ENCODE measurements at places on chromosomes 13 and 19.
A peak's percentile ranks its signal among the peaks of the same experiment; 100 is the strongest.

DNA sequence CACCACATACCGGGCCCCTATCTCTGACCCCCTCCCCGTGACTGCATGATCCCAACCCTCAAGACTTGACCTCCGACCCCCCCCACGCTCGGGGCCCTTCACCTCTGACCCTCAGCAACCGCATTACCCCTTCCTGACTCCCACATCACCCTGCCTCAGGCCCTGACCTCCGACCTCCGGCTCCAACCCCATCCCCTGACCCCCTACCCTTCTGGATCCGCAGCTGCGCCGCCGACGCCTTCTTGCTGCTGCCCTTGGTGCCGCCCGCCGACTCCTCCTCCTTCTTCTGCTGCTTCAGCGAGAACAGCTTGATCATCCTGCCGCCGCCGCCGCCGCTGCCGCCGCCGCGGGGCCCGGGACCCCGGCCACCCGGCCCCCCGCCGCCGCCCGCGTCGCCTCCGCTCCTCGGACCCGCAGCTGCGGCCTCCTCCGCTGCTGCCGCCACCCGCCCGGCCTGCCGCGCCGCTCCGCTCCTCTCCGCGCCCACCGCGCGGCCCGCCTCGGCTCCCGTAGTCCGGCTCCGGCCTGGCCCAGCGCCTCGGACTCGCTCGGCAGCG, at the start of gene UBE2M:
Gene UBE2M, minus strand, starts transcription at position 546 of the 557 bp plus-strand sequence. Its CDS starts 230 bp downstream, at position 316.
- peak; percentile 53 for DNase-seq

DNA sequence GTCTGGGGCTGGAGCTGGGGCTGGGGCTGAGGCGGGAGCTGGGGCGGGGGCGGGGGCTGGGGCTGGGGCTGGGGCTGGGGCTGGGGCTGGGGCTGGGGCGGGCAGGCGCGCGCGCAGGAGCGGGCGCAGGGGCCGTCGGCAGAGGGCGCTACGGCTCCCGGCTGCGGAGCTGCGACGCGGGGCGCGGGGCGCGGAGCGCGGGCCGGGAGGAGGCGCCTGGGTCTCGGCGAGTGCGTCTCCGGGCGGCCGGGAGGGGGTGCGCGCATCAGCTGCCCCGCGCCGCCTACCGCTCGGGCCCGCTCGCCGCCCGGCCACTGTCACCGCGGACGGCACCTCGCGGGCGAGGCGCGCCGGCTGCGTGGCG, 422 bp upstream of the MTUS2 start:
- peak; percentile 27 for DNase-seq

DNA sequence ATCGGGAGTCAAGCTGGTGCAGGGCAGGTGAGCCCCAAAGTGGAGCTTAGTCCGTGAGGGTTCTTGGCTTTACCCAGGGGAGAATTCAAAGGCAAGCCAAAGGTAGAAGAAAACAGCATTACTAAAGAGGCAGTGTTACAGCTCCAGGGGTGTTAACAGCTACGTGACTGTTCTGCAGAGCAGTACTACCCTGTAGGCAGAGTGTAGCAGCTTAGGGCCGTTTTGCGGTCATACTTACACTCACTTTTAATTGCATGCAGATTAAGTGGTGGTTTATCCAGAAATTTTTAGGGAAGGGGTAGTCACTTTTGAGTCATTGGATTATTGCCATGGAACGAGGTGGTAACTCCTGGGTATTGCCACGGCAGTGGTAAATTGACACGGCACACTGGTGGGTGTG, 482.2 kb downstream of the SLITRK5 start:
- DNase-seq = no peak

DNA sequence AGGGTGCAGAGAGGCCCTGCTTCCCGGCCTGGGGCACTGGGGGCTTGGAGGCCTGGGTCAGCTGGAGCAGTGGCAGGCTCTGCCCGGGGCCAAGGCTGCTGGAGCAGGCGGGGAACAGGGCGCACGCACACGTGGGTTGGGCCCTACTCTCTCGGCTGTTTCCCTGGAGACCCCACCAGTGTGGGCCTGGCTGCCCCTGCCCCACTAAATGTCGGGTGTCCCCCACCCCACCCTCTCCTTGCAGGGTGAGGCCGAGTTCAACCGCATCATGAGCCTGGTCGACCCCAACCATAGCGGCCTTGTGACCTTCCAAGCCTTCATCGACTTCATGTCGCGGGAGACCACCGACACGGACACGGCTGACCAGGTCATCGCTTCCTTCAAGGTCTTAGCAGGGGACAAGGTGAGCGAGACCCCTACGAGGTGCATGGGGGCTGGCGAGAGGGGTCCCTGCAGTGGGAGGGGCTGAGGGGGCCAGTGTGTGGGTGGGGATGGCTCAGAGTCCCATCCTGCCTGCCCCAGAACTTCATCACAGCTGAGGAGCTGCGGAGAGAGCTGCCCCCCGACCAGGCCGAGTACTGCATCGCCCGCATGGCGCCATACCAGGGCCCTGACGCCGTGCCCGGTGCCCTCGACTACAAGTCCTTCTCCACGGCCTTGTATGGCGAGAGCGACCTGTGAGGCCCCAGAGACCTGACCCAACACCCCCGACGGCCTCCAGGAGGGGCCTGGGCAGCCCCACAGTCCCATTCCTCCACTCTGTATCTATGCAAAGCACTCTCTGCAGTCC, 15.3 kb downstream of the CAPN12 start:
- DNase-seq = no peak

GRCh38 chr13:77351315-77351714, 24.4 kb upstream of the MYCBP2 start:
- DNase-seq = no peak

GRCh38 chr19:12639901-12640613, 26.5 kb downstream of the MAN2B1 start:
- DNase-seq = peak; percentile 87

GRCh38 chr13:80105350-80105749, 235.6 kb downstream of the SPRY2 start:
- no peak for DNase-seq

DNA sequence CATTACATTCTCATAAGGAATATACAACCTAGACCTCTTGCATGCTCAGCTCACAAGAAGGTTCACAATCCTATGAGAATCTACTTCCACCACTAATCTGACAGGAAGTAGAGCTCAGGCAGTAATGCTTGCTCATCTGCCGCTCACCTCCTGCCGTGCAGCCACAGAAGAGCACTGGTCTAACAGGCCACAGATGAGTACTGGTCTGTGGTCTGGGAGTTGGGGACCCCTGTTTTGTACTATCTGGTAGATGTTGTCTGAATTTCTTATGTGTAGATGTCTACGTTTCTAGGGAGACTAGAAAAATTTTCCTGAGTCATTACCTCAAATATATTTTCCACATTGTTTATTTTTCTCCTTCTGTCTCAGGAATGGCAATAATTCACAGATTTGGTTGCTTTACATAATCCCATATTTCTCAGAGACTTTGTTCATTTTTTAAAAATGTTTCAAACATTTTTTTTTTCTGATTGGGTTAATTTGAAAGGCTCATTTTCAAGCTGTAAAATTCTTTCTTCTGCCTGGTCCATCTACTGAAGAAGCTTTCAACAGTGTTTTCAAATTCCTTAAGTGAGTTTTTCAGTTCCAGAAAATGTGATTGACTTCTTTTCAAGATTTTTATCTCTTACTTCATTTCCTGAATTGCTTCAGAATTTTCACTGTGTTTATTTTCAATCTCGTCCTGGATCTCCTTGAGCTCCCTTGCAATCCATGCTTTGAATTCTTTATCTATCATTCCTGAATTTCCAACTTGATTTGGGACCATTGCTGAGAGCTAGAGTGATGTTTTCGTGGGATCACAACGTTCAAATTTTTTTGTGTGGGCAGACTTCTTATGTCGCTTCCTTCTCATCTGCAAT, 1322.2 kb downstream of the PCDH9 start:
- DNase-seq = no peak

DNA sequence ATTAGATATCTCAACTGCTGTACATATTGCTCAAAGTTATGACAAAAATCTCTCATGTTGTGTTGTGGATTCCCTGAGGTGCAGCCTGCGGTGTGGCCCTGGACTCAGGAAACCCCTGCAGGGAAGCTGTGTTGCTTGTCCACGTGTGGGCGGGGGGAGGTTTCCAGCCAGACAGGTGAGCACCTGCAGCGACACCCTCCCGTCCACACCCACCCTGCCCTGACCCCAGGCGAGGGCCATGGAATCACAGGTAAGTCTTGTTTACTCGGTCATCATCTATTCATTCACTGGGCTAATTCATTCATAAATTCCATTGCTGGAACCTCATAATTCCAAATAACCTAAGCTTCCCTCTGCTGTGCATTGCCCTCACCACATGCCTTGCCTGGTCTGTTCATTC, 14.1 kb downstream of the PLPP2 start:
- DNase-seq = no peak

- DNase-seq = no peak
These were observed 5.2 kb downstream of the NXNL1 start for GRCh38 chr19:17455308-17456123.

- no peak for DNase-seq
These were observed 22.2 kb downstream of the CCDC169 start for GRCh38 chr13:36275190-36276002.

DNA sequence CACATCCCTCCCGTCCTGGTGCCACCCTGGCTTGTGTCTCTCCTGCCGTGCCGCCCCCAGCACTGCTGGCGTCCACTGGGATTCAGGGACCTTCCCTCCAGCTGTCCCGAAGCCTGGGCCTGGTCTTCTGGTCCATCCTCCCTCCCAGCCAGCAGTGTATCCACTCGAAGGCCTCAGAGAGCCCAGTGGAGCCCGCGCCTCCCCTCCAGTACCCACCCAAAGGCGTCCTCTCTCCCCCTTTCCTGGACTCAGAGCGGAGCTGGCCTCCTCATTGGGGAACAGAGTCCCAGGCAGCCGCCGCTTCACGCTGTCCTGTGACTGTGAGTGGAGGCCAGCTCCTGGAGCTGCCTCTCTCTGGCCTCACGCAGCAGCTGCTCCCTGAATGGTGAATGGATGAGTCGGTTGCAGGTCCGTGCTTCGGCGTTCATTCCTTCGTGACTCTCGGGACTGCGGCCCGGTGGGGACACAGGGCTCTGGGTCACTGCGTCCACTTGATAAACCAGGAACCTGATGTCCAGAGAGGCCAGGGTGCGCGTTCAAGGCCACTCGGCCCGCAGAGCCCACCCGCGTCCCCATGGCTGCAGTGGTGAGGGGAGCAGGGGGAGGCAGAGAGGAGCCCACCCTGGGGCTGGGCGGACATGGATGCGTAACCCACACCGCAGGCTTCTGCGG, 12.1 kb downstream of the ONECUT3 start:
- no peak for DNase-seq
